GM13977 (cell line): ENCODE measurements at places on chromosomes 3 and 15.

GRCh38 chr3:81676706-81677456 is 84.6 kb downstream of the GBE1 start:
- no peak for DNase-seq

DNA sequence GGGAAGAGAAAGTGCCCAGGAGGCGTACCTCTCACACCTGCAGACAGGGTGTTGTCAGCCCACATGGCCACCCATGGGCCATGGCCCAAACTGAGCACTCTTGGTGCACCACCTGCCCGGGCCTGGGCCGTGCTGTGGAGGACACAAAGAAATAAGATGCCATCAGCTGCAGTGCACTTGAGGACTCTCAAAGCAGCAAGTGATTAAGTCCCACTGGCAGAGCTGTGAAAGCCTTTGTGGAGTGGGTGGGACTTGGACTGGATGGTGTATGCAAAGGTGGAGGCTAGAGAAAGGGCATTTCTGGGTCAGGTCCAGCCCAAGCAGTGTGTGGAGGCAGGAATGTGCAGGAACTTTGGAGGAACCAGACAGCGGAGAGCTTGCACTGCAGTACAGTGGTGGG is 122.3 kb downstream of the MEGF11 start:
- DNase-seq = no peak

GRCh38 chr3:184352149-184352785 is 9.1 kb downstream of the CLCN2 start:
- no peak for DNase-seq

GRCh38 chr15:94233441-94233840 is 2.1 kb downstream of the MCTP2 start:
- DNase-seq = no peak

DNA sequence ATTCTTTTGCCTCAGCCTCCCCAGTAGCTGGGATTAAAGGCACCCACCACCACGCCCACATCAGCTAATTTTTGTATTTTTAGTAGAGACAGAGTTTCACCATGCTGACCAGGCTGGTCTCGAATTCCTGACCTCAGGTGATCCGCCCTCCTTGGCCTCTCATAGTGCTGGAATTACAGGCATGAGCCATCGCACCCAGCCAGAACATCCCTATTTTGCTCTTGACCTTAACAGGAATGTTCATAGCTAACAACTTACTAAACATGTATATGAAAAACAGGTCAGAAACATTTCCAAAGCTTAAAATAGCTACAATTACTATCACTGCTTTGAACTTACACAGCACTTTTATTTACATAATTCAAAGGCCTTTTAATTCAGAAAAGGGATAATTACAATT is 33.7 kb downstream of the UQCC5 start:
- no peak for DNase-seq

GRCh38 chr3:193716150-193716549 is 123.1 kb downstream of the OPA1 start:
- no peak for DNase-seq

- DNase-seq = no peak
Observed at GRCh38 chr3:109532257-109533216, 195.2 kb upstream of the DPPA4 start.

- DNase-seq = no peak
Observed at GRCh38 chr15:61989667-61990066, 70.6 kb downstream of the VPS13C start.

- no peak for DNase-seq
Observed at GRCh38 chr15:60121845-60122244, 117.7 kb downstream of the FOXB1 start.

DNA sequence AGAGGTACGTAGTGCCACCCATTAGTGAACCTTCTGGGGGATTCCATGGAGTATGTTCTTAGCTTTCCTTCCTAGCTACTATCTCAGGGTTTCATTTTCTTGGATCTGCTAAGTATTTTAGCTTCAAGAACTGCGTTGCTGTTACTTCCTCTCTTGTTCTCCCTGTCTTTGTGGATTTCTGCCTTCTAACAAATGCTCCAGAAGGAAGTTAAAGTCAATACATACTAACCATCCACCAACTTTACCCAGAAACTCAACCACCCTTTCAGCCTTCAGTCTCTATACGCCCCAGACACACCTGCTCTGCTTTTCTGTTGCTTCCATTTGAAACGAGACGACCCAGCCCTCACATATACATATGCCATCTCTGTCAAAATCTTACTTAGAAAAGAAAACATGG is 2.4 kb upstream of the KLF13 start:
- no peak for DNase-seq

DNA sequence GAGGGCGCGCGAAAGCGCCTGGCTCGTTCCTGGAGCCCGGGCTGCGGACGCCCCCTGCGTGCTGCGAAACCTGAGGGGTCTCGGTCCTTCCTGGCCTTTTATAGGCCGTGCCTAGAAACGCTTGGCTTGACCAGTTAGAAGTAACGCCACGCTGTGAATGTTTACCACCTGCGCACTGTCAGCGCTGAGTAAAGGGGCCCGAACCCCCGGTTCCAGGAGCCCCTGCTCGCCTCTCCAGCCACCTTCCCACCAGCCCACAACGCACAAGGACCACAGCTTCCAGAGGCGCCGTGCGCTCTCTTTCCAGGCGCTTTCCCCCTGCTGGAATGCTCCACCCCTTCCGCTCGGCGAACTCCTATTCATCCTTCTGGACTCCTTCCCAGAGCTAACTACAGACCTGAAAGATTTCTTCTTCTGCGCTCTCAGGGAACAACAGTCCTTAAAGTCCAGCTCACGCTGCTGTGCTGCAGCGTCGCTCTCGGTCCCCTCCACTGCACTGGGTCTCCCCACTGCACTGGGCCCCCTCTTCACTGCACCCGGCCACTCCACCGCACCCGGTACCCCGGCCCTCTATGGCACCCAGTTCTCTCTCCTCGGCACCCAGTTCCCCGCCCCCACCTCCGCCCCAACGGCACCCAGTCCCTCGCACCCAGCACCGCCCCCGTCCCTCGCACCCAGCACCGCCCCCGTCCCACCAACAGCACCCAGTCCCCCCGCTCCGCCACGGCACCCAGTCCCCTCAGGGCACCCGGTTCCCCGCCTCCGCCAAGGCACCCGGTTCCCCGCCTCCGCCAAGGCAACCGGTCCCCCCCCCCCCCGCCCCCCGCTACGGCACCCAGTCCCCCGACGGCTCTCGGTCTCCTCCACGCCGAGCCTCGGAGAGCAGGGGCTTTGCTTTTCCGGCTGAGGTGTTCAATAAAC is 69.8 kb downstream of the SQOR start:
- no peak for DNase-seq

GRCh38 chr15:63238796-63239195 is 38.6 kb upstream of the APH1B start:
- DNase-seq = peak; percentile 33

GRCh38 chr15:70049701-70050301 is 47.9 kb downstream of the TLE3 start:
- no peak for DNase-seq

- no peak for DNase-seq
Observed at GRCh38 chr3:53074761-53075742, 29.2 kb upstream of the SFMBT1 start.

DNA sequence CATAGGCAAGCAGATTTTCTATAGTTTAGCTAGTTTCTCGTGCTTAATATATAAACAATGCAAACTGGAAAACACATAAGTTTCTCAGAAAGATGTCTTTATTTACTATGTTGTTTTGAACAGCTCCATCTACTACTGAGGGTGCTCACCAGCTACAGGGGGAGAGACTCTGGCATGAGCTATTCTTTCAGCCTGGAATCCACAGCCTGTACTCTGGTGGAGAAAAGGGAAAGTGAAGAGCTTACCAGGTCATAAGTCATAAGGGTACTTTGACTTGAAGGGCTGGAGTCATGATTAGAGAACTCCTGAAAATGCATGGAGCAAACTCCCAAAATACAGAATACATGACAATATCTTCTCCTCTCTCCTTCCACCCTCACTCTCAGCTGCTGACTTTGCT is 4.4 kb upstream of the AVEN start:
- no peak for DNase-seq

- DNase-seq = no peak
Observed at GRCh38 chr15:93587059-93587521, 498.1 kb upstream of the RGMA start.

DNA sequence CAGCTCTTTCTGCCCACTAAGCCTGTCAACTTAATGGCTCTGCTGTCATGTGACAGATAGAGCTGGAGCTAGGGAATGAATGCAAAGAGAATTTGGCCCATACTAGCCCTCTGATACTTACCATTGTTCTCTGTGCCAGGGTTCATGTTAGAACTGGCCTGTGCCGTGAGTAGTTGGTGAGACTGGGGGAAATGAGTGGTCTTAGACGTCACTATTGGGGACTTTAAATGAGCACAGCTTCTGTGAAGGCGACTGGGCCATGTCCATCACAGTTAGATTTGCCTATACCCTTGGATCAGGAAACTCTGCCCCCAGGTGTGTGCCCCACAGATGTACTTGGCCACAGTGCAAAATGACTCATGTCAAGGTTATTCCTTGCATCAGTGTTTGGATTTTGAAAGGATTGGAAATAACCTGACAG is 124.9 kb downstream of the PTPRG start:
- DNase-seq = no peak

- DNase-seq = no peak
Observed at GRCh38 chr3:40057077-40057476, 247.7 kb downstream of the MYRIP start.

DNA sequence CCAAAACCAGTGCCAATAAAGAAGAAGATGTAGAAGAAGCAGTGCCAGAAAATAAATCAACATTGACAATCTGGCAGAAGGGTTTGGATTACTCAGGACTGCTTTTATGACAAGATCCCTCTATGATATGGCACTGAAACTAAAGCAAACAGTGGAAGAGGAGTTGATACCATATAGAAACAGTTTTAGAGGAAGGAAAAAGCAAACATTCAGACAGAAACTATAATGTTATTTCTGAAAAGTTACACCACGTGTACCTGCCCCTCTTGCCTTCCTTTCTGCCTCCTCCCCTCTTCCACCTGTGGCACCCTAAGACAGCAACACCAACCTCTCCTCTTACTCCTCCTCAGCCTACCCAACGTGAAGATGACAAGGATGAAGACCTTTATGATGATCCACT is 63.0 kb downstream of the SFMBT1 start:
- no peak for DNase-seq

GRCh38 chr3:194279701-194280360 is 71.3 kb downstream of the CPN2 start:
- no peak for DNase-seq

GRCh38 chr3:174431717-174432116 is 427.4 kb upstream of the NAALADL2 start:
- DNase-seq = no peak

GRCh38 chr15:36763685-36764084 is 184.3 kb downstream of the CDIN1 start:
- no peak for DNase-seq

DNA sequence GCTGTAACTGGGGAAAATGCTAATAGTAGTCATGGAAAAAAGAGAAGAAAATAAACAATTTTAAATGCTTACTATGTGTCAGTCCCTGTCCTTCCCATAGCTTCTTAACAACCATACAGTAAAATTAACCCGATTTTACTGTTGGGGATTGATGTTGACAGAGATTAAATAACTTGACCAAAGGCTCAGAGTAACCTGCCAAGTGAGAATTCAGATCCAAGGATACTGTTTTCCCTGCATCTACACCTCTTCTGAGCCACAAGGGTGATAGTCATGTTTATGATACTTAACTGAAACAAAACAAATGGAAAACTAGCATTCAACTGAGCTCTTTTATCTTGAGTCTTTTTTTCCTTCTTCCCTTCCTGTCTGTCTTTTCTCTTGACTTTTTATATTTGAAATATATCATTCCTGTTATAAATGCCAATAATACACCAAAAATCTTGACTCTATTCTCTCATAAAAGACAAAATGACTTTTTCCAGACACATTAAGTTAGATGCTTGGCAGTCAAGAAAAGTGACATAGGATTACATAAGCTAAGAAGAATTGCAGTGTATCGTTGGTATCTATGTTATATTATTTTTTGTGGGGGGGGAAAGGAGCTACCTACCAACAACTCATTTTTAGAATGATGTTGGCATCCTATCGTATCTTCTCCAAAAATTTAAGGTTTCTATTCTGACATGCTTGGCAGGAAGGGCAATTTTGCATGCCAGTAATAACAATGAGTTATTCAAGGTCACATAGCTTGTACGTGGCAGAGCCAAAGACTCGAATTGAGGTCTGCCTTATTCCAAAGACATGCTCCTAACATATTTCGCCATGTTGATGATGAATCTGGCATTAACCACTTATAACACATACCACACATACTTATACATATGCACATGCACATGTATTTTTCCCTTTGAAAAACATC is 306.6 kb upstream of the KCNH8 start:
- DNase-seq = no peak
